Stromal cell of bone marrow (primary cell): ENCODE measurements at places on chromosomes 5 and 9.

GRCh38 chr9:111952559-111952958, 55.9 kb downstream of the UGCG start:
- DNase-seq, result peak; percentile 68

DNA sequence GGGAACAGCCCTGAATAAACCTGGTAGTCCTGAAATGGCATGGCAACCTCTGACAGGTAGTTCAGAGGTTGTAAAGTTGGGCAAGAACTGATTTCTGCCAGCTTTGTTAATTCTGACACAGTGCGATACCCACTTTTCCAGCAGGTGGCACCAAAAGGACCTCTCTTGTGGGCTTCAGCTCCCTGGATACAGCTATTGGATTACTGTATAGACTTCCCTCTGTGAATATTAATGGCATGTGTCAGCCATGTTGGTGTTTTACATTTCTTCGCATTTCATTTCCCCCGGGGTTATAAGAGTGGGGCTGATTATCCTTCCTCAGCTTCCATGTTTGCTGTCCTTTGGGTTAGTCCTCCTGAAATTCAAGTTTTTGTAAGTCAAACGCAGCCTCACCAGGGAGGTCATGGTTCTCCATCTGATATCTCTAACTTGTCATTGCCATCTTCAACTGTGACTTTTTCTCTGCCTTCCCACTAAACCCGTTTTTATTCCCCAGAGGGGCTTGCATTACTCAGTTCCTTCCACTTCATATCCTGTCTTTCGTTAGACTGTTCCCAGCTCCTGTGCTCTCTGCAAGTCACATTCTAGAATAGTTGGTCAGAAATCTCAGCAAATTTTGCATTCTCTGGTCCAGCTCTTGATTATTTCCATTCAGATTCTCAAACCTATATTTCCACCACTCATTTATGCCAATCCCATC, 135.6 kb downstream of the LIFR start:
- DNase-seq, result peak; percentile 66

- no peak for DNase-seq
Measured at GRCh38 chr9:91034976-91035824, 233.6 kb downstream of the SYK start.

- DNase-seq, result no peak
Measured at GRCh38 chr5:181189363-181189961, 15.5 kb downstream of the TRIM7 start.

DNA sequence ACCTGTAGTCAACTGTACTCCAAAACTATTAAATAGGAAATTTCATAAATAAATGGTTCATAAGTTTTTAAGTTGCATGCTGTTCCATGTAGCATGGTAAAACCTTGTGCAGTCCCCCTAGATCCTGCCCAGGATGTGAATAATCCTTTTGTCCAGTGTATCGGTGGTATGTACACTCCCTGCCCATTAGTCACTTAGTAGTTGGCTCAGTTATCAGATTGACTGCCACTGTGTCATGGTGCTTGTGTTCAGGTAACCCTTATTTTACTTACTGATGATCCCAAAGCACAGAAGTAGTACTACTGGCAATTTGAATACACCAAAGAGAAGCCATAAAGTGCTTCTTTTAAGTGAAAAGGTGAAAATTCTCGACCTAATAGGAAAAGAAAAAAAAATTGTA, 134.2 kb downstream of the RNF180 start:
- no peak for DNase-seq

DNA sequence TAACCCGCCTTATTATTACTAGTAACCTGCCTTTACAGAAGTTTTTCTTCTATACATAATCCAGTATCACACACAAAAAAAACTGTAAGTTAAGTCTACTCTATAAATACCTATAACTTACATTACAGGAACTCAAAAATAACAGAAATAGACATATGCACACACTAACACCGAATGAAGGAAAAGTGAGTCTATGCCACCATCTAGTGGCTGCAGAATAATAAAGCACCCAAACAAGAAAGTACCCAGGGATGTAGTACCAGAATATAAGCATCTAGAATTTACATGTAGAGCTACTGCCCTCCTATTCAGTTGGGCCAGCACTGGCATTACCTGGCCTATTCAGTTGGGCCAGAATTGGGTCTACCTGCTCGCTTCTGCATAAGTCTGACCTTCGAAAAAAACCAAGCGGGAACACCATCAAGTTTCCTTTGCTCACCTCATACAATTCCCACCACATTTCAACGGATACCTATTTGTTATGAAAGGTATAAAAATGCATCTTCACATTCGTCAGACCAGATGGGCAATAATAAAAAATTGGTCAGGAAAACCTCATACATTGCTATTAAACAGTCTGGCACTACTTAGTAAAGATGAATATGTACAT, 4.0 kb upstream of the NIPSNAP3A start:
- DNase-seq, result peak; percentile 66

DNA sequence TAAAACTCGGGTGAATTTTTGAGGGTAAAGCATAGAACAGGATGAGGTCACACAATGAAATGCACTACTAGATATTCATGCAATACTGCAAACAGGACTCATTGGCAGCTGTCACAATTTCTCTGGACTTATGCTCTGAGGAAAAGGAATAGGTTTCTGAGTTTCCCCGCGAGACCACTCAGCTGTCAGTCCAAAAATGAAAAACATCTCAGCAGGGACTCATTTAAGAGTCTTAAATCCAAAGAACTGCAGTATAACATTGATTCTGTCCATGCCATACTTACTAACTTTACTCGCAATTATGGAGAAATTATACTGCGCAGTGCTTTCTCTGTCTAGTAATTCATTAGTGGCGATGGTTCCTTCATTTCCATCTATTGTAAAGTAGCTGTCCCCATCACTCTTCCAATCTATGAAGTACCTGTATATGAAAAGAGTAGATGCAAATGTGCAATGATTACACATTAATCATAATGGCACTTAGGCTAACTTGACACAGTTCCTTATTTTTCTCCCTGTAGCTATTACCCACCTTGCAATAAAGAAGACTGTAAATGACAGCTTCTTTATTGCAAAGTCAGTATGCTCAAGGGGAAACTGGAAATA, 1070.0 kb downstream of the CDH12 start:
- DNase-seq, result no peak

GRCh38 chr5:40401284-40402006, 278.3 kb upstream of the PTGER4 start:
- no peak for DNase-seq

- no peak for DNase-seq
Measured at GRCh38 chr5:74116266-74116665, 490.3 kb downstream of the ARHGEF28 start.

- DNase-seq, result no peak
Measured at GRCh38 chr9:114348261-114348905, 18.7 kb downstream of the ORM2 start.

DNA sequence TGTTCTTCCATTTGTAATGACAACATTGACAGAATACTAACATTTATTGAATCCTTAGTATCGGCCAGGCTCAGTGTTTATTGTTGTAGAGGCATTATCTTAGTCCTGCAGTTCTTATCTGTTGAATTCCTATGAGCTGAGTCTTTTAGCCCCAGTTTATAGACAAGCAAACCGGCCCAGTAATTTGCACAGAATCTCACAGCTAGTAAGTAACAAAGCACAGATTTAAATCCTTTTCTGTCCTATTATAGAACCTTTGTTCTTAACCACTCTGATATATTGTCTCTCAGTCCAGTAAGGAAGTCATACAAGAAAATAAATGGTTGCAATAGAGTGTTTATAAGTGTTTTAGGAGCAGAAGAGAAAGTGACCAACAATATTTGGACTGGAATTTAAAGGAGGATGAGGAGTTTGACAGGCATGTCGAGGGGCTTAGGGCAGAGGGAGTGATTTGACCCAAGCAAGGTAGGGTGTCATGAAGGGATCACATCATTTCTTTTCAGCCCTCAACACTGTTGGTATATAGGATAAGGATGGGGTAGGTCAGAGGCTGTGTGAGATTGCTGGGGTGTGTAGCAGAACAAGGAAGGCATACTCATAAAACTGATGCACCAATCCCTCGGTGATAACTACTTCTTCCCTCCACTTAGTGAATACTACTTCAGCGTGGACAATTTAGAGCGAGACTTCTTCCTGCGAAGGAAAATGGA, 39.5 kb downstream of the LARP1 start:
- DNase-seq, result no peak

DNA sequence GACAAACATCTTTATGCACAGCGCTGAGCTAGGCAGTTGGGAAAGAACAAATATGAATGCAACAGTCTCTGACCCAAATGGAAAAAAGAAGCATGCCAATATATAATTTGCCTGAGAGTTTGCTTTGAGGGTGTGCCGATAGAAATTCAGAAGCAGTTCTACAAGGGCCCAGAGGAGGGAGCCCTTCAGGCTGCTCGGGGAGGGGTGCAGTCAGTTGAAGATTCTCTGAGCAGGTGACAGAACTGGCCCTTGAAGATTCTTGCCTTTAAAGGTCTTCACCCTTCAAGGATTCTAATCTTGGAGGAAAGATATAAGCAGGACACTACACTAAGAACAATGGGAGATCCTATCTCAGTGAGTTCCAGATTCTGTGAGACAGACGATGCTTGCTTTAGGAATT, 3.7 kb upstream of the PAPPA start:
- no peak for DNase-seq

GRCh38 chr9:18595597-18595996, 121.6 kb downstream of the ADAMTSL1 start:
- no peak for DNase-seq

GRCh38 chr5:167861129-167861927, 430.1 kb upstream of the WWC1 start:
- no peak for DNase-seq

- peak; percentile 71 for DNase-seq
Measured at GRCh38 chr5:65480306-65480865, 1.3 kb downstream of the ADAMTS6 start.

DNA sequence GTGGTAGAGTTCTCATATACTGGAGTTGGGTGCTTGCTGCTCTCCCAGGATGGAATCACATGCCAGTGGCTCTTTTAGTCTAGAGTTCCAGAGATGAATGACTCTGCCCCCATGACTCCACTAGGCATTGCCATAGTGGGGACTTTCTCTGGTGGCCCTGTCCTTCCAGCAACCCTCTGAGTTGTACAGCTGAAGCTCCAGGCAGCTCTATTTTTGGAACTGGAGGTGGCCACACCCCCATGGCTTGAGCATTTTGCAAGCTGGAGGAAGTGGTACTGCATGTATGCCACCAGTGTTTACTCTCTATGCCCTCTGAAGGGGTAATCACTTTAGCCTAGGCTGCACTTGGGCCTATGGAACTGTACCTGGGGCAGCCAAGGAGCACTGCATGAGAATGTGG, 112.6 kb downstream of the RANBP17 start:
- DNase-seq, result no peak

DNA sequence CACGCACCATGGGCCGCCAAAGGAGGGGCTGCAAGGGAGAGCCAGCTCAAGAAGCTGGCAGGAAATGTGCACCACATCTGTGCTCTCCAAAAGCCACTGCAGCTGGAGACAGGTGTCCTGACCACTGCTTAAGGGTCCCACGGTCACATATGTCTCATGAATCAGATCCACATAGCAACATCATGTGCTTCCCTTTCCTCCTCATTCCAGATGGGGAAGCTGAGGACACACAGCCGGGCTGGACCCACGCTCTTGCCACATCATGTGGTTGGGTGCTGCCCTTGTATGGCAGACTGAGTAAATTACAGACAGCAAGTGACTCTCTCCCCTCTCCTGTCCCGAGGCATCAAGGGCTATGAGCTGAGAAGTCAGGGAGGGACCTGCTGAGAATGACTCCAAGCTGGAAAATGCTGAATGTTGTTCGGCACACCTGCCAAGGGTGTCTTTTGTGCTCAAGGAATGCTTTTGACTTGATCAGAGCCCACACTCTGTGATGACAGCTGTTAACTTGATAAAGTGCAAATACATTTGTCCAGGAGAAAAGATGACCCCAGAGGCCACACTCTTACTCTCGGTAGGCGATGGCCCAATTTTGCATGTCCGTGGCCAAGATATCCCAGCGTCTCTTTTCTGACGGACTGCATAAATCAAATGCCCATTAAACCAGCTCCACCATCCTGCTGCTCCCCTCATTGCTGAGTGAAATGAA, 58.2 kb downstream of the NSUN2 start:
- no peak for DNase-seq
